Heart left ventricle (tissue), 16 donors: ENCODE measurements at places on chromosomes 5 and 9. TPM values are rescaled to one million over a fixed set of nuclear protein-coding genes. Genes with fewer than 3 reads are reported as not detected.

NIPAL4 gene
- 0.68 TPM for polyA plus RNA-seq

STPG3 gene
- polyA plus RNA-seq, result not detected

C9orf153 gene
- 0.14 TPM for polyA plus RNA-seq

MYMK gene
- polyA plus RNA-seq, result not detected

IL5 gene
- not detected for polyA plus RNA-seq

GDA gene
- polyA plus RNA-seq, result not detected

SLC12A7 gene
- 74.5 TPM for polyA plus RNA-seq

CSF1R gene
- 5.0 TPM for polyA plus RNA-seq
